ENCODE measurements at places on chromosomes 11 and 22.

DNA sequence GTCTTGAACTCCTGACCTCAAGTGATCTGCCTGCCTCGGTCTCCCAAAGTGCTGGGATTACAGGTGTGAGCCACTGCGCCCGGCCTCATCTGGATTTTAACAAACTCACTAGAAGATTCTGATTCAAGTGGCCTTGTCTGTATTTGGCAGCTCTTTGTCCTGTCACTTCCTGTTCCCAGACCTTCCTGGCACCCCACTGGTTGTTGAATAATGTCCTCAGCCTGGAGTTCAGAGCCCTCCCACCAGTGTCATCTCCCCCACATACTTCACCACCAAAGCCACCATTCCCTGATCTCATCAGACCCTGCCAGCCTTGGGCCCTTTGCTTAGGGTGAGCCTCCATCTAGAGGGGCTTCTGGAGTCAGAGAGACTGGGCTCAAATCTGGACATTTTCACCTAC is 3.3 kb downstream of the PELI3 start:
- no peak for DNase-seq

- DNase-seq, result no peak
These were observed 499.1 kb downstream of the INSC start for GRCh38 chr11:15613789-15614188.

- no peak for DNase-seq
These were observed 14.2 kb downstream of the PEX26 start for GRCh38 chr22:18091916-18092526.

DNA sequence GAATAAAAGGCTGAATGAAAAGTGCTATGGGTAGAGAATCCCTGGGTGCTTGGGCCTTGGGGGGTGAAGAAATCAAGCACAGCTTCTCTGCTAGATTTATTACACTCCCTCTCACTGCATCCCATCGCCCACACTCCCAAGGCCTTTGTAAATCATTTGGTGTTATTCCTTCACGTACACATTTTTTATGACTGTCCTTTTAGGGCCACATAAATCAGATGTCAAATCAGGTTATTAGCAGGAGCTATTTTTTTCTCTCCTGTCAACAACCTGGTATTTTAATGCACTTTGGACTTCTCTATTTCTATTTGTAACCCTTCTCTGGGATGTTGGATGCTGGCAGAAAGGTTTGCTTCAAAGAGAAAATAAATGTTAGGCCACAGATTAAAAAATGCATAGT is 408.8 kb downstream of the INSC start:
- no peak for DNase-seq

DNA sequence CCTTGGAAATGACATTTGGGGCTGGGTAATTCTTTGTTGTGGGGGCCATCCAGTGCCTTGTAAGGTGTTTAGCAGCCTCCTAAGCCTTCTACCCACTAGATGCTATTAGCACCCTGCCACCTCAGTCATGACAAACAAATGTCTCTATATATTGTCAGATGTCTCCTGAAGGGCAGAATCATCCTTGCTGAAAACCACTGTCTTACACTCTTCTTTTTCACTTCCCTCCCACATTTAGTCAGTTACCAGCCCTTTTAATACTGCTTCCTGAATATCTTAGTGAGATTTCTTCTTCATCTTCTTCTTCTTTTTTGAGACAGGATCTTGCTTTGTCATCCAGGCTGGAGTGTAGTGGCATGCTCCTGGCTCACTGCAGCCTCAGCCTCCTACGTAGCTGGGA is 33.1 kb downstream of the TNRC6B start:
- DNase-seq, result no peak

DNA sequence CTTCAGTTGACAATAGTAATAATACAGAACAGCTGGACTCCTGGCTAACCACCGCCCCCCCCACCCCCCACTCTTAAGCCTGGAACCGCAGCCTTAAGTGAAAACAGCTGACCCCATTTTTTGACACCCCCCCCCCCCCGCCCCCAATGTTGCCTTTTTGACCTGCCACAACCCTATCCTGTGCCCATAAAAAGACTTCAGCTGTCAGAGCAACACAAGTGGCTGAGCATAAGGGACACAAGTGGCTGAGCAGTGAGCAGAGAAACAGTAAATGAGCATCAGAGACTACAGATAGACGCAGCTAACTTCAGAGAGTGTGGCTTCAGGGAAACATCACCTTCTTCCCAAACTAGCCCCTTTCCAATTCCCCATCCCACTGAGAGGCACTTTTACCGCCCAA is 1493.8 kb downstream of the LRRC4C start:
- no peak for DNase-seq

- DNase-seq, result no peak
These were observed 9.3 kb downstream of the CELSR1 start for GRCh38 chr22:46528121-46528610.

GRCh38 chr22:23497016-23497885 is 82.8 kb downstream of the IGLL1 start:
- DNase-seq, result no peak

DNA sequence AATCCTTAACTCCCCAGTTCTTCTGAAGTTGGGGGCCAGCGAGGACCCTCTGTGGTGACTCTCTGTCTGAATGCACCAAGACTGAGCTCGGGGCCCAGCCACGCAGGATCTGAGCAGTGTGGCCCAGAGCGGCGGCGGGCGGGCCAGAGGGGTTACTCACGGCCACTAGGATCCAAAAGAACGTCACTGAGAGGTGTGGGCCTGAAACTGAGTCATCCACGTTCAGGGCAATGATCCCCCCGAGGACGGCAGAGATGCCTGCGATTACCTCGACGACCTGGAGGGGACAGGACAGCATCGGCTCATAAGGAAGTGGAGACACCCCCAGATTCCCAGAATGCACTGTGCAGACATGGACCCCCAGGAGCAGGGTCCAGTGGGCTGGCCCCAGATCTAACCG is 11.2 kb downstream of the MLC1 start:
- DNase-seq, result no peak

DNA sequence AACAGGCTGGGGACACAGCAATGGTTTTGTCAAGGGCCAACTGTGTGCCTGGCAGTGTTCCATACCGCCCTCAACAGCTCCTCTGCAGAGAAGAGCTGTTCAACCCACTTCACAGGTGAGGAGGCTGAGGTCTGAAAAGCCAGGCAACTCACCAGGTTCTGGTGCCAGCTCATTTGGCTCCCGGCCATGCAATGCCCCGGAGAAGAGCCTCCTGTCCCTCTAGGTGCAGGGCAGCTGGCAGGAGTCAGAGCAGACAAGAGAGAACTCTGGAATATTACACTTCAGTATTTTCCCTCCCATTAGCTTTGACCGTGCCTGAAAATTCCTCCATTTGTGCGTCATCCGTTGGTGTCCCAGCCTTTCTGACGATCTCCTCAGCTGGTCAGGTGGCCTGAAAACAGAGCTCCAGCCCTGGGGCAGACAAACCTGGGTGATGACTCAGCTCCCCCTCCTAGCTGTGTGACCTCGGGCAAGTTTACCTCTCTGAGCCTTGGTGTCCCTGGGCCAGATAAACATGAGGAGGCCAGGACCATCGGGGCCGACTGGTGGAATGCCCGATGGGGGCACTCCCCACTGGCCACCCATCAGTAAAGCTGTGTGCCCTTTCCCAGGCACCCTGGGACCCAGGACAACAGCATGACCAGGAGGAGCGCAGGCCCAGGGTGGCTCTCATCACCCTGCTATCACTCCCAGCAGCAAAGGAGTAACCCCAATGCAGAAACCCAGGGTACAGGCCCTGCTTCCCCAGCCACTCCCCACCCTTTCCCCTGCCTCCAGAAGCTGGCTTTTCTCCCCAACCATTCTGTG is 9.6 kb upstream of the C1QTNF6 start:
- DNase-seq, result no peak

GRCh38 chr22:50303848-50304527 is 3.5 kb downstream of the PLXNB2 start:
- peak; percentile 33 for DNase-seq

- DNase-seq, result peak; percentile 57
These were observed 895 bp upstream of the DAGLA start for GRCh38 chr11:61679296-61679695.

DNA sequence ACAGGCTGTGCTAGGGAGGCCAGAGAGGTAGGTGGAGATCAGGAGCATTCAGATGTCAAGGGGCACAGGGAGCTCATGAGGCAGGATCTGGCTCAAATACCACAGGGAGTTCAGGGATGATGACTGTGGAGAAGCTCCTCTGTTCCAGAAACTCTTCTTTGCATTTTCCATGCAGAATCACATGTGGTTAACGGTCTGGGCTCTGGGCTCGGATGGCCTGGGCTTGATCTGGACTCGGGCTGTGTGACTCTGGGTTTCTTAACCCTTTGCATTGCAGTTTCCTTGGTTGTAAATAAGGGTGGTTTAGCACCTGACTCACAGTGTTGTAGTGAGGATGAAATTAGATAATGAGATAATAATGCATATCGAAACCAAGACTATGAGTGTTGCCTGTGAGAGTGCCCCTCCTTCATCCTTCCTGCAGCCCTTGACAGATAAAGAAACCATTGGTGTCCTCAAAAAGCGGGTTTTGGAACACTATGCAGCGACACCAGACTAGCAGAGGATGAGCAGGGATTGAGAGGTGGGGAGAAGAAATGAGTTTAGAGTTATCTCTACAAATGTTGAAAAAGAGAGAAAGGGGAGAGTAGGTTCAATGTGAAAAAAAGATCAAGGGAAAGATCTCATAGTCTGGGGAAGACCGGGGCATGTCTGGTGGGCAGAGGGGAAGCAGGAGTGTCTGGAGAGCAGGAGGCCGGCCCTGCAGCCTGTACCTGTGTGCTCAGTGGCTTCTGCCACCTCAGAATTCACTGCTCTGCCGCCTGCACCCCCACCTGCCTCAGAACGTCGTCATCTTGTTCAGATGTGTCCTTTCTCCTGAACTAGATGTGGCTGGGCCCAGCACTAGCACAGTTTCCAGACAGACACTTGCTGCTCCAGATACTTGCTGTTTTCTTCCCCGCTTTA is 197.8 kb upstream of the SORL1-AS1 start:
- DNase-seq, result no peak

GRCh38 chr22:44623771-44624510 is 78.1 kb upstream of the PRR5 start:
- DNase-seq, result peak; percentile 72

DNA sequence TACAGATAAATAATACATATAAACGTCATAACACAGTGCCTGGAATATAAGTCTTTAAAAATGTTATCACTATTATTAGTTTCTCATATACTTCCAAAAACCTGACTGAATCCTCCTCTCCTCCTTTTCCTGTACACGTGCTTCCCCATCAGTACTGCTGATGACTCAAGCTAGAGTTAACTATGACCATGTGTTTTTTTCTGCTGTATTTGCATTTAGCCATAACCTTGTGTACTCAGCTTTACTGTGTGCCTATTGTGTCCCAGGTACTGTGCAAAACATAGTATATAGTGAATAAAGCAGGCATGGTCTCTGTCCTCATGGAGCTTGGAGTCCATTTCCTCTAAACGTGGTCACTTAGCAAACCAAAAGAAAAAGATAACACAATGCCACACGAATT is 56.5 kb upstream of the ARHGAP32 start:
- no peak for DNase-seq

GRCh38 chr11:113818426-113818825 is 38.8 kb downstream of the CLDN25 start:
- DNase-seq, result no peak

DNA sequence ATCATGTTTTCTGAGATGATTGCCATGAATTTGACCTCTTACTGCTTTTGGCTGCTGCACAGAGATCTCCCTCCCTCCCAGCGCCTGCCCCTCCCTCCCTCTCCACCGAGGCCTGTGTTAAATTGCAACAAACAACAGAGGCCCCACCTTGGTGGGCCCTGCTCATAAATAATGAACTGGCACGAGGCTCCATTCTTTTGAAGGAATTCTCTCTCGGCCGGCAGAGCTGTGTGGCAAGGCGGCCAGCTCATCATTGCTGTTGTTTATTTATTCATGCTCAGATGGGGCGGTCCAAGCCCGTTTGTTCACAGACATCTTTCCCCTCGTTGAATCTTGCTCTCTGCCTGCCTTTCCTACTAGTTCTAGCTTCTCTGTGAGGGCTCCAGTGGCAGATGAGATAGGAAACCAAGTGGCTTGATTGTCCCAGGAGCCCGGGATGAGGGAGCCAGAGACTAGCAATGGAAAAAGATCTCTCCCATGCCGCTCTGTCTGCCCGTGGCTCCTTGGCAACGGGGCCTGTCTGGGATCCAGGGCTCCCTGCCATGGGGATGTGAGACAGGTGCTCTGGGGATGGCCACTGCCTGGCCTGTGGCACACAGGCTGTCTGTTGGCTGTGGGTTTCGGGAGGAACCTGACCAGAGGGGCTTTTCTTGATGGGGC is 192.6 kb downstream of the DSCAML1 start:
- DNase-seq, result no peak

DNA sequence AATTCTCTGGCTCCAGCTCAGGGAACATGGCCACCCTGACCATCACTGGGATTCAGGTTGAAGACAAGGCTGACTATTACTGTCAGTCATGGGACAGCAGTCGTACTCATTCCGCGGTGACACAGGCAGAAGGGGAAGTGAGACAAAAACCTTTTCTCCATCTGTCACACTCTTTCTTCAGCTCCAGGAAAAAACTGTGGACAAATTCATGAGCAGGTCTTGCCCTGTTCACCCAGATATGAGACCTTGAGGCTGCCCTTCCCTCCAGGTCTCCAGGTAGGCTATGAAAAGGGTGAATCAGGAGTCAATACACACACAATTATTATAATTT is 39.4 kb upstream of the GGTLC2 start:
- no peak for DNase-seq

DNA sequence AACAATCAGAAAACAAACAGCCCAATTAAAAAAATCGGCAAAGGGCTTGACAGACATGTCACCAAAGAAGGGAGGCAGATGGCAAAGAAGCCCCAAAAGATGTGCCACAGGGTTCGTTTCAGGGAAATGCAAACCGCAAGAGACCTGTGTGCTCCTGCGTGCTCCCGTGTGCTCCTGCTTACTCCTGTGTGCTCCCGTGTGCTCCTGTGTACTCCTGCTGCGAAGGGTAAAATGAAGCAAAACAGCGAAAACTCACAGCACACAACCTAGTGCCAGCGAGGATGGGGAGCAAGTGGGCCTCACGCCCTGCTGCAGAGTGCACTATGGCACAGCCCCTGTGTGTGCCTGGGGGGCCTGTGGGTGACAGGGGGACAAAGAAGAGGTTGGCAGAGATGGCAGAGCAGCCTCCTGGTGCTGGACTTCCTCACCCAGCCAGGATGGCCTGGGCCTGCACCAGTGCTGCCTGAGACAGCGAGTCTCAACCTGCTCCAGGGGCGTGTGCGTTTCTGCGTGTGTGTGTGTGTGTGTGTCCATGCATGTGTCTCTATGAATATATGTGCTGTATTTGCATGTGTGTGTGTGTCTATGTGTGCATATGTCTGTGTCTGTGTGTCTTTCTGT is 14.0 kb downstream of the ASCL2 start:
- no peak for DNase-seq

- no peak for DNase-seq
These were observed 52.9 kb upstream of the PRODH start for GRCh38 chr22:18988958-18989357.

DNA sequence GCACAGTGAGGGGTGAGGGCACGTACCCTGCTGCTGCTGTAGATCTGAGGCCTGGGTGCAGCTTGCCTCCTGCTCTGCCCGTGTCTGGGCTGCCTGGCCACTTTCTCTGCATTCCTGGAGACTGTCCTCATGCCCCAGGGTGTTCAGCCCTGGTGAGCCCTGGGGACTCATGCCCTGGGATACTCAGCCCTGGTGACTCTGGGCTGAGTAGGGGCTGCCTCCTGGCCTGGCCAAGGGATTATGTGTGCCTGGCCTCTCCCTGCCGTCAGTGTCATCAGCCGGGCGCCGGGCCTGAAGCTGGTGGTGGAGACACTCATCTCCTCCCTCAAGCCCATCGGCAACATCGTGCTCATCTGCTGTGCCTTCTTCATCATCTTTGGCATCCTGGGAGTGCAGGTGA is 94.7 kb downstream of the CACNA1I start:
- peak; percentile 30 for DNase-seq

- no peak for DNase-seq
These were observed 89.0 kb upstream of the GRIA4 start for GRCh38 chr11:105520706-105521345.

GRCh38 chr22:20173246-20173645 is 22.4 kb upstream of the CCDC188 start:
- DNase-seq, result no peak

Measured in neural progenitor cell (in vitro differentiated cells).